ENCODE measurements at places on chromosomes 12 and 14. TPM values are rescaled to one million over a fixed set of nuclear protein-coding genes. Genes with fewer than 3 reads are reported as not detected.

The SPX gene
- 33.6 TPM for total RNA-seq

The SLC17A8 gene
- not detected for total RNA-seq

The KRT74 gene
- total RNA-seq: not detected

GRCh38 chr12:96057986-96058553 lies 22.7 kb upstream of the LTA4H start:
- no peaks in the 10 kb centered on the region for H3K36me3 ChIP-seq
- H3K27me3 ChIP-seq: no peaks in the 10 kb centered on the region
- H3K4me3 ChIP-seq: no peak overlapping the region
- DNase-seq: no peak
- no peak overlapping the region for H3K27ac ChIP-seq
- no peaks in the 10 kb centered on the region for H3K4me1 ChIP-seq

GRCh38 chr12:63944586-63945228 lies 100.2 kb downstream of the SRGAP1 start:
- H3K27ac ChIP-seq: peak overlapping the region; percentile 20
- peaks cover 17% of the 10 kb centered on the region for H3K4me1 ChIP-seq
- H3K4me3 ChIP-seq: no peak overlapping the region
- peak; percentile 22 for DNase-seq
- H3K36me3 ChIP-seq: no peaks in the 10 kb centered on the region

DNA sequence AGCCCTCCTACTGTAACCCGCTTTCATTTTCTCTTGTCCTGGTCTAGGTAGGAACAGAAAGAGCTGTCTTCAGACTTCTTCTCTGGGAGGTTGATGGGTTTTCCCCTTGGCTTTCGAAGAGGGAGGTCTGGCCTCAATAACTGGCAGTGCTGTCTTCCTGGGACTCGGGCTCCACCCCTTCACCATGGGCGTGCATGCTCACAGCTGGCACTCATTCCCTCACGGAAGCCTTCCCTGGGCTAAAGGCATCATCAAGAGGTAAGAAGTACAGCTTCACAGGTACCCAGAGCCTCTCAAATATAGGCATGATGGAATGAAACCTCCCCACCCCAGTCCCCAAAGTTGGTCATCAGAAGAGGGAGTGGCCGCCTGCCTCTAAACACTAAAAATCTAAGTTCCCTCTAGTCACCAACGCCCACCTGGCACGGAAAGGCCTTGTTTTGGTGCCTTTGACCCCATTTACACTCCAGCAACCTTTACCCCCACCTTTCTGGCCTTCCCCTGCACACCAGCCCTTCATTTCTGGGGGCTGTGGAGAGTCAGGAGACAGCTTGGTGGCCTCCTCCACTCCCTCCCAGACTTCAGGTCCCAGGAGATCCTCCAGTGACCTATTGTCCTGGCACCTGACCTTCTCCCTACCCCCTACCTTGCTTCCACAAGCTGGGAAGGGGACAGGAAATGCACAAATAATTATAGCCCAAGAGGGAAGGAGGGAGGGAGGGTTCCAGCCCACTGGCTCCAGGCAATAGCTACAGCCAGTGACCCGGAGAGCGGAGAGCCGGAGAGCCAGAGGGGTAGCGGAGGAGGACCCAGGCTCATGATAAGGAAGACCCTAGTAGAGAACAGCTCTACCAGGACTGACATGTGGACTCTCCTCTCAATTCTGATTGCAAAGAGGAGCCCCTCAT lies 2.8 kb downstream of the RAPGEF3 start:
- H3K36me3 ChIP-seq: peaks cover 9% of the 10 kb centered on the region
- H3K4me3 ChIP-seq: peak overlapping the region; percentile 43
- peak overlapping the region; percentile 94 for H3K27ac ChIP-seq
- peaks cover 75% of the 10 kb centered on the region for H3K4me1 ChIP-seq
- no peaks in the 10 kb centered on the region for H3K27me3 ChIP-seq

- no peak overlapping the region for H3K4me3 ChIP-seq
- no peak for DNase-seq
- peaks cover 30% of the 10 kb centered on the region for H3K4me1 ChIP-seq
- no peaks in the 10 kb centered on the region for H3K27me3 ChIP-seq
Measured at GRCh38 chr12:68620519-68621471, 10.1 kb downstream of the RAP1B start.
